ENCODE measurements at places on chromosomes 12 and 14.

GRCh38 chr14:71000091-71000490 is 92.8 kb downstream of the PCNX1 start:
- DNase-seq, result no peak

DNA sequence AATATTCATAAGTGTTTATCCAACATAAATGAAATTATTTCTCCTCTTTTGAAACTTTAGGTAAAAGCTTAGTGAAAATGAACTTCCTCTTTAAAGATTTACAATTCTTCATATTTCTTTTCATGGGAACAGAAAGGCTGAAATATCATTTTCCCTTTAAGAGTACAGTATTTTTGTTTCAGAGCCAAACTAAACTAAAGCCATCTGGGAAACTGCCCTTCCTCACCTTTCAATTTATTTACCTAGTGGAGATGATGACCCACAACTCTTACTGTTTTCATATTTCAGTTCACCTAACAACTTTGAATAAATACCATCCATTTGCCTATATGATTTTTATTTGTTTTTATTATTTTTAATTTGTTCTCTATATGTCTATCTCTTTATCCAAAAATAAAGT is 105.4 kb downstream of the ALX1 start:
- no peak for DNase-seq

- no peak for DNase-seq
Measured at GRCh38 chr14:55585854-55586253, 5.8 kb downstream of the KTN1 start.

DNA sequence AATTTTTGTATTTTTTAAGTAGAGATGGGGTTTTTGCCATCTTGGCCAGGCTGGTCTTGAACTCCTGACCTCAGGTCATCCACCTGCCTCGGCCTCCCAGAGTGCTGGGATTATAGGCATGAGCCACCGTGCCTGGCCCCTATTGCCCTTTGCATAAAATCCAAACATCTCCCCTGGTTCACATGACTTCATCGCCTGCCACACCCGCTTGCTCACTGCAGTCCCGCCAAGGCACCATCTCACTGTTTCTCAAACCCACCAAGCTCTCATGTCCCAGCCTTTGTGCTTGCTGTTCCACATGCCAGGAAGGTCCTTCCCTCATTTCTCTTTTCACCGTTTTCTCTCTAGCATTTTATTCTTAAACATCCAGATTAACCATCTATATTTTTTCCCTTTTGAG is 9.7 kb downstream of the RHOF start:
- no peak for DNase-seq

GRCh38 chr12:103268831-103269514 is 226.8 kb downstream of the C12orf42 start:
- no peak for DNase-seq

DNA sequence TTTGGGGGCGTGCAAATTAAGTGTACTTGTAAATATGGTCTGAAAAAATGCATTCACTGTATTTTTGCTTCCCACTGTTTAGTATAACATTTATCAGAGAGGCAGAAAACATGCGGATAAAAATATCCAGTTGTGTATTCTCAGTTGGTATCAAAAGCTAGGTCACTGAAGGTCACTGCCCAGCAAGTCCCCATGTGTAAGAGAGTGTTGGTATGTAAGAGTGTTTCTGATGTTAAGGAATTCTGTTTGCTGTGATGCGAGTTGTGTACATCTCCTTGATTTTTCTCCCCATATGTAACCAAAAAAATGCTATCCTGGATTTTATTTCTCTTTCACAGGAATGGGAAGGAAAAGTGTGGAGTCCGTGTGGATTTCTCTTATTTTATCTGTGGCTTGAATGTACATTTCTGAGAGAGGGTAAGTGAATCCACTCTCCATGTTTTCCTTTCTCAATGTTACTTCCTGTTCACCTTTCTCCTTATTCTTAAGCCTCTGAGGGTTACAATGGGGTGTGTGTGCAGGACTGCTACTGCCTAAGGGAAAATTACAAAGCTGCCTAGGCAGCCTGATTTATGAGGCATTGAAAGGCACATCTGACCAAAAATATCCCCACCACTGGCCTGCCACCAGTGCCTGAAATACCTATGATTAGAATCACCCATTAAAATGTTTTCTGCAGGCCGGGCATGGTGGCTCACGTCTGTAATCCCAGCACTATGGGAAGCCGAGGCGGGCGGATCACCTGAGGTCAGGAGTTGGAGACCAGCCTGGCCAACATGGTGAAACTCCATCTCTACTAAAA is 97.9 kb upstream of the USP44 start:
- DNase-seq, result no peak

GRCh38 chr14:91332986-91333649 is 84.5 kb downstream of the CCDC88C start:
- DNase-seq, result no peak

DNA sequence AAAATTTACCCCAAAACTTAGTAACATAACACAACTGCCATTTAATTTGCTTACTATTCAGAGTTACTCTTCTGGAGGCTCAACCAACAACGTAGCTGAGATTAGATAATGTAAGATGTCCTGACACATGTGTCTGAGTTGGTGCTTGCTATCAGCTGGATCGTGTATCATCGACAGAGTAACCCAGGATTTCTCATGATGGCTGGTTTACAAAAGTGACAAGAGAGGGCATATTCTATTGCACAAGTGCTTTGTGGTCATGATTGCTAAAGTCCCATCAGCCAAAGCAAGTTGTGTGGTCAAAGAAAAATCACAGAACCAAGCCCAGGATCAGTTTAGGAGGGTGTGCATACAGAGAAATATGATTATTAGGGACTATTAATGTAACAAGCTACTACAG is 73.4 kb downstream of the CAPZA3 start:
- no peak for DNase-seq

DNA sequence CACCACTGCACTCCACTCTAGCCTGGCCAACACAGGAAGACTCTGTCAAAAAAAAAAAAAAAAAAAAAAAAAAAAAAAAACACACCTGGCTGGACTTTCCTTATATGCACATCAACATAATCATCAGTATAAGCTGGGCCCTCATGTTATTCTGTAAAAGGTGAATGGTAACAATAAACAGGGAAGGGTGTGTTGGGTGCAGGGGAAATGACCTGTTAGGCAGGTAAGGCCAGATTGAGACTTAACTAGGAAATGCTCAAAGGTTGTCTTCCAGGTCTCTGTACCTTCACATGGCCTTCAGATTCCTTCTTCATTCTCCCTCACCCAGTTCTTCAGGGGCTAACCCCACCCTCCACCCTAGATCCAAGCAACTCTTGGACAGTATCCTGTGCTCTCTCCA is 47.5 kb downstream of the ESR2 start:
- DNase-seq, result no peak

DNA sequence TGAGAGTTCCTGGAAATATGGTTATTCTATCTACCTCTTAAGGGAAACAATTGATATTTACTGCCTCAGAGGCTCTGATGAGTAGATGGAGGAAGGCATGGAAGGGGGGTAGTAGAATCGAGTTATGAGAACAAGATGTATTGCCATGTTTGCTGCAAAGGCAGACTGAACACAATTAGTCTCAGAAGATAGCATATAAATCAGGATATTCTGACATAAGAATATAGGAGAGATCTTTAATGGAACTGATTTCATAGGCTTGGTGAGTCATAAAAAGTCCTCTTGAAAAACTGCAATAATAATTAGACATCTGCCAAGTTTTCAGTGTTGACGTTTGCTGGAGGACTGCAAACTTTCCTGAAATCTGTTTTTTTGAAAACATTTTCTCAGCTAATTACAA is 636.1 kb downstream of the TMTC2 start:
- peak; percentile 3 for DNase-seq

DNA sequence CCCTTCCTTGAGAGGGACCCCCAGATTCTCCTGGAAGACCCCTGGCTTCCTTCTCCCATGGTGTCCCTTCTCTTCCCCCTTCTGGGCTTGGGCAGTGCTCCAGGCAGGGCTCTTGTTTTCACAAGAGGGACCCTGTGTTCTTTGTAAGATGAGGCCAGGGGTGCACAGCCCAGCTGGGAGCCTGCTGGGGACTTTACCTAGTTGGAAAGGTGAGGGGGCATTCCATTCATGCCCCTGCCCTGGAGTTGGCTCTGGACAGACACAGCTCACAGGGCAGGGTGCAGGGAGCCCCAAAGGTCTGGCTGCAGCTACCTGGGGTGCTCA is 31.2 kb downstream of the ISCA2 start:
- DNase-seq, result no peak

- DNase-seq, result no peak
Measured at GRCh38 chr12:54249489-54249888, 30.4 kb downstream of the CBX5 start.

DNA sequence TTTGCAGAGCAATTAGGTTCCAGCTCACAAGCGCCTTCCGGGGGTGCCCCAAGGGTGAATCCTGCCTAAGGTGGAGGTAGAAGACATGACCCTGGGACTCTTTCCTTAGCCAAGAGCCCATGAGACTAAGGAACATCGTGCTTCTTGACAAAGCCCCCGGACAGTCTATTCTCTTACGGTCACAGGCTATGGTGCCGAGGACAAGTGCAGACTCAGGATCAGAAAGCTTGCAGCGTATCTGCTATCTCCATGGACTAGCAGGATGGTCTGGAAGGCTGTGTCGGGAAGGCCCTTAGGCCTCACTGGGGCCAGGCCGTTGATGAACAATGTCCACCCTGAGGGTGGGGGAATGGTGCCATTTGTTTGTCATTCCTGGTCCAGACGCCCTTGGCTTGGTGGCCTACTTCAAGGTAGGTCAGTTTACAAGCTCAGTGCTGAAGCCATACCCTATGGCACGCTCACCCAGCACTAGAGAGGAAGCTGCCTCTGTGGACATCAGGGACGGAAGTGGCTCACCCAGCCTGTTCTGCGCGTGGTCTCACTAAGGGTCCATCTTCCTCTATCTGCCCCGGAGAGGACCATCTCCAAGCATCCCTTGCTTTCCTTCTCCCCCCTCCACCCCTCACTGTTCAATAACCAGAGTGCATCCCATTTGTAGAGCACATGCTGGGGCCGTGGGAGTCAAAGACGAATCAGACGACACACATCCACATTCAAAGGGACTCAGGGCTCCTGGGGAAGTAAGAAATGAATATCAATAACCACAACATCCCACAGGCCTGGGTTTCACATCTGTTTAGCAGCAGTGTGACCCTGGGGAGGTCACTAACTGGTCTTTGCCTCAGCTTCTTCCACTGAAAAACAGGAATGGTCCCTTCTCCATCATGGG is 45.0 kb upstream of the IQSEC3 start:
- DNase-seq, result no peak

GRCh38 chr12:90514325-90514724 is 440.7 kb downstream of the CCER1 start:
- peak; percentile 54 for DNase-seq

DNA sequence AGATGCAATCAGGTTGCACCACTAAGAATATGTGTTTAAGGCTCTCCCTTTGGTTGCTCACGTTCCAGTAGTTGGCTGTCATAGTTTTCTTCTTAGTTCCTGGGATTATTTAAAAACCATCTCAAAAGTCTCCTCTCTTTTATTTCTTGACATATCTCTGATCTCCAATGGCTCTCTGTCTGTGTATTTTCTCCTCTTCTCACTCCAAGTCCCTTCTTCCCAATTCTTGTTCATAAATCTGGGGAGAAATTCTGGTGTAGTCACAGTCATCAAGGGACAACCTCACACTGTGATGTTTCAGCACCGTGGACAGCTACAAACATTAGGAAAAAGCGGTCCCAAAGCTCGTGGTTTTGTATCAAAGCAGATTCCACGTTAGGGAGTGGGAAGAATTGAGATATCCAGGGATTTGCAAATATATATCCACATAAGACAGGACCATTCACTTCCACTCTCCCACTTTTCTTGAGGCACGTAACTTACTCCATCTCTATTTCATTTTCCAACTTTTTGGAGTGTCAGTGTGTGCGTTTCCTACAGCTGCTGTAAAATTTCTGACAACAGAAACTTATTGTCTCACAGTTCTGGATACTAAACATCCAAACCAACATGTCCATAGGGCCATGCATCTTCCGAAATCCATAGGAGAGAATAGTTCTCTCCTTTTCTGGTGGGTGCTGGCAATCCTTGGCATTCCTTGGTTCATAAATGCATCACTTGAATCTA is 80.6 kb upstream of the TMEM233 start:
- no peak for DNase-seq

DNA sequence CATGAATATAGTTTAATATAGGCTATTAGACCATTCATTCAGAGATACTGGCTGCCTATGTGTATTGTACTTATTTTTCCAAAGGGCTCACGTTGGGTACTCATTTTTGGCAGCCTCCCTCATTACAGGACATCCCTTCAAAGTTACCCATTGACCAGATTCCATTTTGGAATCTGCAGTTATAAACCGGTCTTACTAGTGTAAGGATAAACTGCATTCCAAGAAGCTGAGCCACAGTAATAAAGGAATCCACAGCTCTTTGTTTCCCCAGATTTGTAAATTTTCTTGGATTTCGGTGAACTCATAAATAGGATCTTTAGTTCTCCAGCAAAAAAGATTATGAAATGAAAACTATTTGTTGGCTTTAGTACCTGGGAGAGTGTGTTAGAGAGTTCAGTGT is 18.9 kb upstream of the CFL2 start:
- peak; percentile 34 for DNase-seq

DNA sequence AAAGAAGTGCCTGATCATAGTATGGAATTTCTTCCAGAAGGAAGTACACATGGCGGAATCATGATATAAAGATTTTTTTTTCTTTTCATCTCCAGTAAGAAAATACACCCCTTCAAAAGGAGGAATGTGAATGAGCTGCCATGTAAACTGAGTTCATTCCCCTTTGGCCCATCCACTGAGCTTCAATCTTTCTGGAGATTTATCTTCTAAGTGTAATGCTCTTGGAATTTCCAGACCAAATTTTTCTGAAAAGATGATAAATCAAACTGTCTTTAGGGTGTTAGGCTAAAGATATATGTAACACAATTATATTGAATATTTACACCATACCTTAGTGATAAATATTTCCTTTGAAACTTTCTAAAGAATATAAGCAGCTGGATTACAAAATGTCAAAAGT is 5.2 kb downstream of the DCN start:
- DNase-seq, result peak; percentile 52

GRCh38 chr14:93976477-93977057 is at the start of gene ASB2:
Gene ASB2, minus strand, starts transcription at chr14:93976570. Its CDS starts 12,031 bp downstream, at chr14:93964539.
- DNase-seq, result no peak

- no peak for DNase-seq
Measured at GRCh38 chr12:19251481-19252132, 122.1 kb downstream of the PLEKHA5 start.

- no peak for DNase-seq
Measured at GRCh38 chr12:48739618-48740269, 23.2 kb upstream of the CCNT1 start.

- peak; percentile 54 for DNase-seq
Measured at GRCh38 chr12:32365473-32366064, 33.8 kb upstream of the FGD4 start.

Measured in fibroblast of skin of left biceps (primary cell).